Regular cardiac myocyte (primary cell): ENCODE measurements at places on chromosomes 1 and 21. TPM values are rescaled to one million over a fixed set of nuclear protein-coding genes. Genes with fewer than 3 reads are reported as not detected.

The TNFRSF9 gene
- total RNA-seq = 0.19 and 0.28 TPM in 2 replicates

The GSTM4 gene
- total RNA-seq = 3.5 and 7.9 TPM in 2 replicates

The BLACAT1 gene
- not detected in 2 replicates for total RNA-seq

The AMY1A gene
- total RNA-seq = not detected in 2 replicates

The RIMS3 gene
- total RNA-seq = 0.38 and 0.85 TPM in 2 replicates
